Nephron progenitor cell (in vitro differentiated cells): ENCODE measurements at places on chromosomes 5 and 9.

DNA sequence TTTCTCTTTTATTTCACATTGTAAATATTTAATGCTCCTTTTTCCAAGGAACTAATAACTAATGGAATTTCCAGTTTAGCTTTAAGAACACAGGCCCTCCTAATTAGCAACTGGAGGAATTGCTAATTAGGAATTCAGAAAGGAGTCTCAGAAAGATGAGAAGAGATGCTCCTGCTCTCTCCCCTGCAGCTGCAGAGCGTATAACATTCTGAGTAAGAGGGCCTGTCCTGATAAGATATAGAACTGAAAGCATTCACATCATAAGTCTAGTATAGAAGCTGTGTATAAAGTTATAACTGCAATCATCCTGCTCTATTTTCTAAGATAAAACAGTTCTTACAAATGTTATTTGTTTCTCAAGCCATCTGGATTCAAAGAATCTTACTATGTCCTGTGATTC, 83.2 kb downstream of the DTWD2 start:
- no peaks in the 10 kb centered on the region for H3K36me3 ChIP-seq
- no peak for DNase-seq
- no peak overlapping the region for H3K4me3 ChIP-seq
- H3K27ac ChIP-seq = no peak overlapping the region
- no peaks in the 10 kb centered on the region for H3K4me1 ChIP-seq
- H3K27me3 ChIP-seq = no peaks in the 10 kb centered on the region

DNA sequence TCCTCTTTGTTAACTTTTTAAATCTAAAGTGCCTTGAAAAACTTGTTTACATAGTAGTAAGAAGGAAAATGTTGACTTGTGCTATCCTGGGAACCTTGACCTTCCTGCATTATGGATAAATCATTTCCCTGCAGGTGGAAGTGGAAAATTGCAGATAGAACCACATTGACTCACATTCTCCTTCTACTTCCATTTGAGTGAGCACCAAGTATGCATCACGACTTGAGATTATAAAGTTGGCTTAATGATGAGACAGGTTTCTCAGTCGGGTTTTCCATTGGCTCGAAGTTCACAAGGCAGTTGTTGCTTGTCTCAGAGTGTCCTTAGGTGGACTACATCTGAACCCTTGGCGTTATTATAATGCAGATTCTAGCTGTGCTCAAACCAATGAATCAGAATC, 39.9 kb downstream of the DOCK8 start:
- H3K4me1 ChIP-seq = peaks cover 4% of the 10 kb centered on the region
- peaks cover 19% of the 10 kb centered on the region for H3K27me3 ChIP-seq
- H3K4me3 ChIP-seq = no peak overlapping the region
- no peaks in the 10 kb centered on the region for H3K36me3 ChIP-seq

GRCh38 chr5:17713301-17713700, 79.0 kb downstream of the TAF11L14 start:
- H3K27me3 ChIP-seq = peaks cover 3% of the 10 kb centered on the region
- no peak for DNase-seq
- H3K4me1 ChIP-seq = no peaks in the 10 kb centered on the region
- H3K27ac ChIP-seq = no peak overlapping the region
- H3K36me3 ChIP-seq = no peaks in the 10 kb centered on the region
- H3K4me3 ChIP-seq = no peak overlapping the region

- no peak overlapping the region for H3K4me3 ChIP-seq
- DNase-seq = no peak
- no peaks in the 10 kb centered on the region for H3K27me3 ChIP-seq
- H3K27ac ChIP-seq = no peak overlapping the region
- no peaks in the 10 kb centered on the region for H3K36me3 ChIP-seq
These were observed 459.4 kb downstream of the ANXA1 start for GRCh38 chr9:73611032-73611431.

- peaks cover 16% of the 10 kb centered on the region for H3K27me3 ChIP-seq
- H3K27ac ChIP-seq = no peak overlapping the region
- no peak overlapping the region for H3K4me3 ChIP-seq
- H3K36me3 ChIP-seq = no peaks in the 10 kb centered on the region
- DNase-seq = no peak
These were observed 743.9 kb downstream of the NR2F1-AS1 start for GRCh38 chr5:92836855-92837755.

DNA sequence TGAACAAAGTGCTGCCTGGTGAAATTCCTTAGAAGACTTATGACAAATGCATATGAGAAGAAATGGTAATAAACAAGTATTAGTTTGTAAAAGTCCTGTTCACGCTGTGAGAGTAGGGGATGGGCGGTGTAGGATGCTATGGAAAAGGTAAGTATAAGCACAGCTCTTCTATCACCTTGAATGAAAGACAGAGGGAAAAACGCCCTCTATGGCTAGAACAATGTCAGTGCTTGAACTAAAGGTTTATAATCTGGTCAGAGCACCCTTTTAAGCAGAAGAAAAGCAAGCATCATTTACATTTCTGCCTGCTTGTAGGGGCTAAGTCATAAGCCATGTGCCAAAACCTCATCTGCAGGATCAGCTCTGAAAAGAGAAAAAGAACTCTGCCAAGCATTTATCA, 115.2 kb downstream of the LHFPL2 start:
- H3K27ac ChIP-seq = peak overlapping the region; percentile 94
- H3K4me1 ChIP-seq = peaks cover 80% of the 10 kb centered on the region
- DNase-seq = no peak
- H3K4me3 ChIP-seq = no peak overlapping the region
- no peaks in the 10 kb centered on the region for H3K27me3 ChIP-seq

DNA sequence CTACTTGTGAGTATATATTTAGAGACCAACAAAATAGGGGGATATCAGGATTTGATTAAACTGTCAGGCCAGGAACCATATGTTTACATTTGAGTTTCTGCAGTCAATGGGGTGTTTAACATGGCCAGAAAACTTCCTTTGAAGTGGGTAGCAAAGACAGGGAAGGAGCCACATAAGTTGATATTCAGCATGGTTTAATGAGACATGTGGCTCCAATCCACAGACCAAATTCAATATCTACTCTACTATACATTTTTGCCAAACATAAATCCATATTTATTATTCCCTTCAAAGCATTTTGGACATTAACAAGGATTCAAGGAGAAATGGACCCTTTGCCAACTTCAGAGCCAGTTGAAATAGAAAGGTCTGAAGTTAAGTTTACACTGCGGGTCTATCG, 99.8 kb downstream of the TAF11L14 start:
- no peak overlapping the region for H3K27ac ChIP-seq
- no peaks in the 10 kb centered on the region for H3K4me1 ChIP-seq
- DNase-seq = no peak
- no peak overlapping the region for H3K4me3 ChIP-seq
- H3K36me3 ChIP-seq = no peaks in the 10 kb centered on the region

- peaks cover 2% of the 10 kb centered on the region for H3K27me3 ChIP-seq
- no peak overlapping the region for H3K27ac ChIP-seq
- no peak for DNase-seq
- H3K36me3 ChIP-seq = no peaks in the 10 kb centered on the region
These were observed 180.9 kb upstream of the DAP start for GRCh38 chr5:10941900-10942299.

- peaks cover 58% of the 10 kb centered on the region for H3K4me1 ChIP-seq
- H3K36me3 ChIP-seq = no peaks in the 10 kb centered on the region
- no peak for DNase-seq
These were observed 60.6 kb downstream of the HSD17B3 start for GRCh38 chr9:96241391-96241809.

DNA sequence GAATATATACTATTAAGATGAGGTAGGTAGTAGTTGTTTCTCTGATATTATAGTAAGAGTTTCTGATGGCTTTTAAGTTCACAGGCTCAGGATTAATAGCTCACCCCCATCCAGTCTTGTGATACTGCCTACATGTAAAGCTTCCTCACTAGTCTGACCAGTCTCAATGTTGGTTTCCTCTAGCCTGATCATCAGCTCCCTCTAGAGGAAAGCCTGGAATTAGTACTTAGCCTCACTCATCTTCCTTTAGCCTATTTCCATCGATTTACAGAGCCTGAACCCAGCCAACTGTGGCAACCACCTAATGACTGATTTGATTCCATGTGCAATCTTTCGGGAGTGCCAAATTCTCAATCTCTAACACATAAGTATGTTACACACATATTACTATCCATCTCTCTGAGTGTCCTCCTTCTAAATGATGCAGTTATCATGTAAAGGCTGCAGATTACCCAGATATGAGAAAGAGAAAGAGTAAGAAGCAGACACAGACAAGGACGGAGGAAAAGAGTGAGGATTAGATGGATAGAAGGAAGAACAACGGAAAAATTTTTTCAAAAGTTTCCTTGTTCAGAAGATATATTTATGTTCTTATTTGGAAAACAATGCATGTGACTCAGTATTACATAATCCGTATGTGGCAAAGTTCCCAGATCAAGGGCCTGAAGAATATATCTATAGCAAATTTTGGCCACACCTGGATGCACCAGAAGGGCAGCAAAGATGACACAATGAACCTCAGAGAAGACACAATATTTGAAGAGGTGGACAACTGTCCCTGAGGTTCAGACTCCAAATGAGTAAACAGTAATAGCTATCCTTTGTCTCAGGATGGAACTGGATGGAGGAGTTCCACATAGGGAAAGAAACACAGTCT, 333.7 kb downstream of the ELAVL2 start:
- H3K27me3 ChIP-seq = no peaks in the 10 kb centered on the region
- H3K4me1 ChIP-seq = no peaks in the 10 kb centered on the region
- H3K36me3 ChIP-seq = no peaks in the 10 kb centered on the region
- no peak overlapping the region for H3K4me3 ChIP-seq
- H3K27ac ChIP-seq = no peak overlapping the region
- peak; percentile 17 for DNase-seq

DNA sequence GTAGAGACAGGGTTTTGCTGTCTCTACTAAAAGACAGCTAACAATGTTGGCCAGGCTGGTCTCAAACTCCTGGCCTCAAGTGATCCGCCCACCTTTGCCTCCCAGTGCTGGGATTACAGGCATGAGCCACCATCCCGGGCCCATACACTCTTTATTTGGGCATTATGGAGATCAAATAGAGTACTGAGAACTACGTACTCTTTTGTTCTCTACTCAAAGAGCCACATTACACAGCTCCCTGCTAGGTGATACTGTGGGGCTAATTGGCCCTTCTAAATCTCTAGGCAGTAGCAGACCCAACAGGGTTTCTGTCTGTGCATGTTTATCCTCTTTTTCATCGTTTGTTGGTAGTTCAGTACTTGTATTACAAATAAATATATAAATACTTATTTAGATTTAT, 16.1 kb downstream of the CKMT2 start:
- H3K27ac ChIP-seq = no peak overlapping the region
- H3K36me3 ChIP-seq = peaks cover 54% of the 10 kb centered on the region
- no peak overlapping the region for H3K4me3 ChIP-seq
- no peaks in the 10 kb centered on the region for H3K27me3 ChIP-seq
- H3K4me1 ChIP-seq = peaks cover 26% of the 10 kb centered on the region

- H3K27me3 ChIP-seq = peaks cover 100% of the 10 kb centered on the region
- no peaks in the 10 kb centered on the region for H3K36me3 ChIP-seq
- H3K4me1 ChIP-seq = peaks cover 15% of the 10 kb centered on the region
- peak; percentile 66 for DNase-seq
These were observed 39.8 kb downstream of the ANXA2R start for GRCh38 chr5:43000111-43000840.

- peaks cover 8% of the 10 kb centered on the region for H3K27me3 ChIP-seq
- no peaks in the 10 kb centered on the region for H3K4me1 ChIP-seq
- no peak for DNase-seq
- no peak overlapping the region for H3K27ac ChIP-seq
These were observed 570.6 kb upstream of the CLINT1 start for GRCh38 chr5:158429564-158429963.

DNA sequence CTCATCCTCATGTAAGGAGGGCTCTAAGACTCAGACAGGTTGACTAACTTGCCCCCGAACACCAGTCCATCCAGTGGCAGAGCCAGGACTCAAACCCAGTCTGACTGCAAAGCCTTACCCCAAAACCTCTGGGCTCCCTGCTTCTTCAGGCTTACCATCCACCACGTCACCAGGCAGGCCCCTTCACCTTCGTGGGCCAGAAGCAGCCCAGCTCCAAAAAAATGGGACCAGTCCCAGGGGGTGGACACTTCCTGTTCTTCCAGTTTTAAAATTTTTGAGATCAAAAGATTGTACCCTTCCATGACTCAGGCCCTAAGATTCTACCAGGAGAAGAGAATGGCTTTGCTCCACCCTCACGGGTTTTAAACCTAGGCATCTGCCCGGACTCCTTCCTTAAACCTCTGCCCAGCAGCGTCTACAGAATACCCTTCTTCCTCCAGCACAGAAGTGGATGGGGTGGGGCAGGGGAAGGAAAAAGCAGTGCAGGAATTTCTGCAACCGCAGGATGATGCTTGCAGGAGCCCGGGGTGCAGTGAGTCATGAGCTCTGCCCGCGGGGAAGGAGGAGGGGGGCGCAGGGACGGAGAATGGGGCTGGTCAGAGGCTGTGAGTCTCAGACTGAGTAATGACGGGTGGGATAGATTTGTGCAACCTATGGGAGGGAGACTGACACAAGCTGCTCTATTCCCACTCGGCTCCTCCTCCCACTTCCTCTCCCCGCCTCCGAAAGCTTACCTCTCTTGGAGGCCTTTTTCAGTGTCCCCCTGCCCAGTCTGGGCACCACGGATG, 50.4 kb upstream of the STXBP1 start:
- no peak overlapping the region for H3K4me3 ChIP-seq
- H3K27ac ChIP-seq = peak overlapping the region; percentile 37
- H3K4me1 ChIP-seq = peaks cover 77% of the 10 kb centered on the region
- peaks cover 3% of the 10 kb centered on the region for H3K27me3 ChIP-seq
- peaks cover 5% of the 10 kb centered on the region for H3K36me3 ChIP-seq
